H54 (cell line): ENCODE measurements at places on chromosomes 1 and 21.
A peak's percentile ranks its signal among the peaks of the same experiment; 100 is the strongest.

GRCh38 chr1:110243574-110243973 lies 33.5 kb downstream of the KCNC4 start:
- no peak for DNase-seq

- DNase-seq: peak; percentile 49
Observed at GRCh38 chr1:39205102-39205780, 746 bp downstream of the MACF1 start.

- DNase-seq: no peak
Observed at GRCh38 chr1:189596197-189596596, 881.5 kb downstream of the BRINP3 start.

- DNase-seq: no peak
Observed at GRCh38 chr1:38344716-38345115, 298.1 kb upstream of the POU3F1 start.

DNA sequence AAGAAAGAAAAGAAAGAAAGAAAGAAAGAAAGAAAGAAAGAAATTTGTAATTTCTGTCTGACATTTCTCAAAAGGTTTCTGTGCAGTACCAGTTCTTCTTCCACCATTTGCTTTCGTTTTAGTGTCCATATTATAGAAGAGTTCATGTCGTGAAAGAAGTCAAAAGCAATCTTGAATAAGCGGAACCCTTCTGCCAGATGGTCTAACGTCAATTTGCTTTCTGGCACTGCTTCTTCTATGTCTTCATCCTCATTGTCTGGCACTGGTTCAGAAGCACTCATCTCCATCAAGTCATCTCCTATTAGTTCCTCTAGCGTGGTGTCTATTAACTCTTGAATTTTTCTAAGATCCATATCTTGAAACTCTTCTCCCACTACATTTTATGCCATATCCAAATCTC lies 170.0 kb upstream of the KCTD3 start:
- DNase-seq: no peak

- no peak for DNase-seq
Observed at GRCh38 chr1:227897704-227898438, 49.9 kb downstream of the WNT9A start.

- DNase-seq: peak; percentile 82
Observed at GRCh38 chr1:43979528-43980254, 681 bp downstream of the B4GALT2 start.

- peak; percentile 61 for DNase-seq
Observed at GRCh38 chr1:154474802-154475201, 27.2 kb upstream of the TDRD10 start.

DNA sequence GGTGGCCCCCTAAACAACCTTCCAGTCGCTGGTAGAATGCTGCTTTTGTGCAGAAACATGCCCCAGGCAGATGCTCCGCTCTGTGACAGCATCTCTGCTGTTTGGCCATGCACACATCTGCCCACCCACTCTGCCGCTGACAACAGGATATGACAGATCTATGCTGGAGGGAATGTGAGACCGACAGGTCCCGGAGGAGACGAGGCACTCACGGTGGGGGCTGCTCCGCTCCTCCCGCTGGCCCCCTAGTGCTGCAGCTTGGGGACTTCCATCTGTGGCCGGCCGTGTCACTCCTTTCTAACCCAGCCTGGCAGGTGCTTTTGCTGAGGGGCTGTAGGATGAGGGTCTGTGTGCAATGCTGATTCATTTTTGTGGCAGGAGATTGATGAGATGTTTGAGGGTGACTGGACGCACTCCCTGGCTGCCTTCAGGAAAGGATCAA lies 49.1 kb upstream of the DMRTB1 start:
- no peak for DNase-seq

GRCh38 chr1:204558467-204558866 lies 42.3 kb downstream of the MDM4 start:
- DNase-seq: no peak

DNA sequence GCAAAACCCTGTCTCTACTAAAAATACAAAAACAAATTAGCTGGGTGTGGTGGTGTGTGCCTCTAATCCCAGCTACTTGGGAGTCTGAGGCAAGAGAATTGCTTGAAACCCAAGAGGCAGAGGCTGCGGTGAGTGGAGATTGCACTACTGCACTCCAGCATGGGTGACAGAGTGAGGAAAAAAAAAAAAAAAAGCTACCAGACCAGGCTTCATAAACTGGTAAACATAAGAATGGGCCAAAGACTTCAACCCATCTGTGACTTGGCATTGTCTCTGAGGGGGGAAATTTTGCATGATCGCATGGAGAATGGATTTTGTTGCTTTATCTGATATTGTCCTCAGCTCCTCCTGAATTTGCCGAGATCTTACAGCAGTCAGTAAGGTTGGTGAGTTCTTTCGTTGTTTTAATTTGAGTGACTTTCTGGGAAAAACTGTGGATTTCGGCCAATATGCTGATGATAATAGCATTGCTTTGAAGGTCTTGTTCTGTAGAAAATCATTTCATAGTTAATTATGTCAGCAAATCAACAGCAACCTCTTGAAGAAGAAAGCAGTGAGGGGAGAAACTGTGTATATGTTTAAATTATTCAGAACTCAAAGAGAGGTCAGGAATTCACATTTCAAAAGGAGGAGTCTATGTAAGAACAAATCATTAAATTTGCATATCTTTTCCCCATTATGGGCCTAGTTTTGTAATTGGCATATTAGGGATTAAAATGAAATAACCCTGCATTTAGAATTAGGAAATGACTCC lies 13.1 kb downstream of the FGGY start:
- no peak for DNase-seq

DNA sequence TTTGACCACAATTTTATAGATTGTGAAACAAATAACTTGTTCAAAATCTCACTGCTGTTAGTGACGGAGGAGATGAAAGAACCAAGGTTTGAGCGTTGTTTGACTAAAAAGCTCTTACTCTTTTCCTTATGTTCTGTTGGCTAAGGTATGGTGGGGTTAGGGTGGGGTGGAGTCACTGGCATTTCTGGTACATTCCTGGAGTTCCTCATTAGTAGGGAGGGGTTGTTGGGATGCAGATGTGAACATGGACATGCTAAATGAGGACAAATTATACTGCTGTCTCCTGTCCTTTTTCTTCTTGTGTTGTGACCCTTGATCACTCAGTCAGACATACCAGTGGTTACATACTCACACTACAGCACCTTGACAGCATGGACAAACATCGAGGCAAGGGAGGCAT lies 26.2 kb upstream of the CD1D start:
- no peak for DNase-seq

DNA sequence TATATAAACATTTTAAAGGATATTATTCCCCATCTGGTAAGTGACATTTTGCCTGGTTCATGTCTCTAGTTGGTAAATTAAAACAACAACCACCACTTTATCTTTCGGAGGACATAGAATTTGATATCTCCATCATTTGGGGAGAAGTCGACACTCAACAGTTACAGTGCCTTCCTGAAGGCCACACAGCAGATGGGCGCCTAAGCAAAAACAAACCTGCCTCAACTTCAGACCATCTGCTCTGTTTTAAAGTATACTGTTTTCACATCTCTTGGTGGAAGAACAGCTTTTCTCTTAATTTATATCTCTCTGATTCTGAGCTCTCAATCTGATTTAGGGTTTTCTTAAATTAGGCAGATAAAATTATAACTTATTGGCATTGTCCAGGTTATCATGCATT lies 282.2 kb downstream of the RYR2 start:
- no peak for DNase-seq

GRCh38 chr1:79807816-79808215 lies 801.3 kb upstream of the ADGRL4 start:
- DNase-seq: no peak

DNA sequence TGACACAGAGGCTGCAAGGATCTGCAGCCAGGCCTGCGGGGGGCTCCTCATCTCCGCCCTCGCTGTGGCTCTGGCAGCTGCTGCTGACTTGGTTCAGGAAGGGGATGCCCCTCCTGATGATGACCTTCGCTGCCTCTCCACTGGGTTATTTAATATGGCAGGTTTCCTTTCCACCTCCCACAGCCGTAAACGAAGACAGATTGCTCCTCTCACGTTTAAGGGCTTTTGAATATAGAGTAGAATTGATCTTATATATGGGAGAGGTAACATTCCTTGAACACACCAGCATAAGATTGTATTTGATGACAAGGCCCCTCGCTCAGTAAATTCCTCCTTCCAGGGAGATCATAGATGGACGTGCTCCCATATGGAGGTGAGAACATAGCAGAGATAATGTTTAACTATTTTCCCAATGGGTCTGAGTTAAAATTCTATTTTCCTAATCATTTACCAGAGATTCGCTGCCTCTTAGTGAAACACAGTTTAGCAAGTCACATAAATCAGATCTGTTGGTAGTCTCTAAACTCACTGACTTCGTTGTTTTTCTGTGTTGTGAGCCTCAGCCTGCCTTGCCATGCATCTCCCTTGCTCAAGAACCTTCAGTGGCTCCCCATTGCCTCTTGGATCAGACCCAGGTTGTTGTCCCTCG lies 88.5 kb upstream of the AJAP1 start:
- DNase-seq: no peak

DNA sequence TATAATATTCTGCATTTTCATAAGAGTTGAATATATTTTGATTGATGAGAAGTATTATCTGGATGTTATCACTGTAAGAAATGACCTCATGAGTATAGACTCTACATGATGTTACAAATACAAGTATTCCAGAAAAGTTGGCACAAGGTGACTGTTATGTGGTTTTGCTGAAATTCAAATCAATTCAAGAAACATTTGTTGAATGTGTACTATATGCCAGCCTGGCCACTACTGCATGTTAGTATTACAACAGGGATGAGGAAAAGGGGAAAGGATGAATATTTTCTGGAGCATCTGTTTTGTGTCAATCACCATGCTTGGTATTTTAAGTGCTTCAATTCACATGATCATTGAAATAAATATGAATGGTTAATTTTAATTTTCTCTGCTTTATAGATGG lies 250.9 kb upstream of the PBX1 start:
- no peak for DNase-seq

DNA sequence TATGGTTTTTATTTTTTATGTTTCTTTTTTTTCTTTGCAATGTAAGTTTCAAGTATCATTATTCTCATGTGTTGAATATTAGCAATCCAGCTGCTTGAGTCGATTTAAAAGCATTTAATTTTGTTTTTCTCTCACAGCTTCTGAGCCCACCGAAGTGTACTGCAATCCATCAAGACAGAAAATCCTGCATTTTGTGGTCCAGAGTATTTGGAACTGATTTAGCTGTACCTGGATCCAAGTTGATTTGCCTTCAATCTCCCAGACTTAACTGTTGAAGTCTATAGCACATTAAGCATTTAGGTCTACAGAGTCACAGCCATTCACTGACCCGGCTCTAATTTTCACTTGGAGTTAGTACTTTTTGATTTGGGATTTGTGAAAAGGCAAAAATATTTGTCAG lies 622.9 kb upstream of the ADAMTS5 start:
- DNase-seq: no peak

GRCh38 chr1:241999026-241999425 lies at the start of gene MAP1LC3C:
Gene MAP1LC3C, minus strand, starts transcription at chr1:241999098. Its CDS starts 90 bp downstream, at chr1:241999008.
- no peak for DNase-seq

- no peak for DNase-seq
Observed at GRCh38 chr1:223827193-223827663, 18.5 kb downstream of the TP53BP2 start.

DNA sequence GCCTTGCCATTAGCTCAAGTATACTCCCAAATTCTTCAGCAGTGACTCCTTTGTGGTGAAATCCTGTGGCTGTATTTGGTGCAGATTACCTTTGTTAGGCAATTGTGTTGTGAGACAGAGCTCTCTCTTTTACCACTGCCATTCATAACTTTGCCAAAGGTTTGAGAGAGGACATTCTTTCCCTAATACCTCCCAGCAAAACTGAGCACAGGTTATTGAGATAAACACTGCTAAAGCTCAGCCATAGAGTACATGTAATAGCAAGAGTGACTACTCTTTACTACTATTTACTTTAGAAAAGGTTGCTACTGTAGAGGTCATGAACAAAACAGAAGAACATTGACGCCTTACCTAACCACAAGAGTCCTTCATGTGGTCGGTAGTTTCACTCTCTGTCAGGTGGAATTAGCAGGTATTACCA lies 514.0 kb upstream of the ADAMTS5 start:
- DNase-seq: peak; percentile 20

DNA sequence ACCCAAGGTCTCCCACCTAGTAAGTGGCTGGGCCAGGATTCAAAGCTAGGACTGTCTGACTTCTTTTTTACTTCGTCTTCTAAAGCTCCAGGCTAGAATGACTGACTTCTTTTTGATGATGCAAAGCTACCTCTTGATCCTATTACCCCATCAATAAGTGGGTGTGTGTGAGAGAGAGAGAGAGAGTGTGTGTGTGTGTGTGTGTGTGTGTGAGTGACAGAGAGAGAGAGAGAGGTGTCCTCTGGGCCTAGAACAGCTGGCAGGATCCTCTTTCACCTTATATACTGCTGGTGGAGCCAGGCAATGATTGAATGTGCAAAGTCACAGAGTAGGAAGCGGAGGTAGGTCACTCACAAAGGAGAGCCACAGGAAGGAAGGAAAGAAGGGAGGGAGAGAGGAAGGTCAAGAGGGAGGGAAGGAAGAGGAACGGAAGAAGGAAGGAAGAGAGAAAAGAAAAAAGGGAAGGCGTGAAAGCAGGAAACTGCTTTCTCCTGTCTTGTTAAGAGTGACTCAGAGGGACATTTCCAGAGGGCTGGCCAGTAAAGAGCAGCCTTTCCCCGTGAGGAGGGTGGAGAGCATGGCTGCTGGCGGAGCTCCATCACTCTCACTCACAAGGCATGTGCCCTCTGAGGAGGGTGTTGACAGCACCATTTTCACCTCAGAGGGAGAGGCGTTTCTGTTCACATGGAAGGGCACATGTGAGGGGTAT lies 68.9 kb downstream of the CDC7 start:
- DNase-seq: peak; percentile 64

DNA sequence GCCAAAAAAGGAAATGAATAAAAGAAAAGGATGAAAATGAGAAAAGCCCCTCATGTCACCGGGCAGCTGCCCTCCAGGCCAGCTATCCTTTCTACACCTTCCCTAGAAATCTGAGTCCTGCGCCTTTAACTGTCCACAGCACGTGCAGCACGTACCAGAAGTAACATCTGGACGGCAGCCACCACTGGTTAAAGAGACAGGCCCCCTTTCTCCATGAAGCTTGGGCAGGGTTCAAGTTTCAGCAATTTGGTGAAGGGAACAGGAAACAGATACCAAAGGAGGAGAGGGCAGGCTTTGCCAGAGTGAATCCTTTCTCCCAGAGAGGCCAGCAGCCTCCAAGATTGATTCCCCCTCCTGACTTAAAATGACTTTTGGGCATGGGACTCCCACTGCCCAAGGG lies 3.6 kb upstream of the KIAA2013 start:
- peak; percentile 42 for DNase-seq

DNA sequence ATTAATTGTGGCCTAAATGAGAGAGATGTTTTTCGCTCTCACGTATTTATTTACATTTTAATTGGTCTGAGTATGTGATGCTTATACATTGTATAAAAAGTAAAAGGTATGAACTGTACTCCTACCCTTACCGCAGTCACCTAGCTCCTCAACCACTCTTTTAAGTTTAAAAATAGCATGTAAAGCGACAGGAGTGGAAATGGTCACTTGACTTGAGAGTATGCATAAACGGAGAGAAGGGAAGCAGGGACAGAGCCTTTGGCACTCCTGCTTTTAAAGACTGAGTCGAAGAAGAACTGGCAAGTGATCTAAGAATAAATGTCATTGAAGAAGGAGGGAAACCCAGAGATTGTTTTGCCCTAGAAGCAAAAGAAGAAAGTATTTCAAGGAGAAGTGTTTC lies 11.5 kb upstream of the DDX59 start:
- DNase-seq: no peak

GRCh38 chr1:167627865-167628641 lies 2.0 kb upstream of the RCSD1 start:
- peak; percentile 27 for DNase-seq
